ENCODE measurements at places on chromosomes 11 and 22.

GRCh38 chr11:15690320-15690719 is 575.6 kb downstream of the INSC start:
- no peak for DNase-seq

GRCh38 chr11:125404157-125404810 is 91.8 kb downstream of the FEZ1 start:
- no peak for DNase-seq

- no peak for DNase-seq
These were observed 9.1 kb downstream of the LTBP3 start for GRCh38 chr11:65549096-65549495.

DNA sequence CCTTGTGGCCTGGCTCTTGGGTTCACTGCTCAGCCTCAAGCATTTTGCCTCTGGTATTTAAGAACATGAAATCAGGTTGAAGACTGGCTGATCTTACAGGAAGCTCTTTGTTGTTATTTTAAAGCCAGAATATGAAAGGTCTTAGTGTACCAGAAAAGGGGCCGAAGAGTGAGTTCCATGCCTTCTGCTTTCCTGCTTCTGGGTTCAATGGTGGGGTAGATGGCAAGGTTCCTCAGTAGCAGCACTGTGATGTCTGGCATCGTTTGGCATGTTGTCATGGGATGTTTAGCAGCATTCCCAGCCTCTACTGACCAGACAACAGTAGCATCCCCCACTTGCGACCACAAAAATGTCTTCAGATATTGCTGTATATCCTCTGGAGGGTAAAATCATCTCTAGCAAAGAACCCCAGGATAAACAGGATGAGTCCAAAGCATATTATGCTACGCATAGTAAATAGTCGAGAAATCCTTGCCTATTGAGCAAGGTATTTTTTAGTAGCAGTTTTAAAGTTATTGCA is 2.4 kb downstream of the VPS26B start:
- DNase-seq: no peak

DNA sequence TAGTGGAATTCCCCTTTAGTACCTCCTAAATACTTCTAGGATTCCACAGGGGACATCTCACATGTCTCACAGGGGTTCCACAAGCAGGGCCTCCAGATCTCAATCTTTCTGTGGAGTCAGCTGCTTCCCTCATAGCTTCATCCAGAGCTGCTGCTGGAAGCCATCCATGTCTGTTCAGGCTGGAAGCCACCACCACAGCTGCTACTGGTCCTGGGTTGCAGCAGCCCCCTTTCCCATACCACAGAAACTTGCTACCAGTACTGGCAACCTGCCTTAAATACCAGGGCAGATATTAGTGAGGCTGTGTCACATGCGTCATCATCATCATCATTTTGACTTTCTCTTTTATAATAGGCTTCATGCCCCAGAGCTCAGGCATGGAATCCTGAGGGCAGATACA is 242.7 kb upstream of the NCAM1 start:
- no peak for DNase-seq

GRCh38 chr11:70862093-70862492 is 390.3 kb downstream of the SHANK2 start:
- DNase-seq: no peak

GRCh38 chr22:36948273-36949225 is 35.1 kb downstream of the CSF2RB start:
- no peak for DNase-seq

GRCh38 chr11:20099527-20099926 is 60.7 kb downstream of the DBX1 start:
- no peak for DNase-seq

GRCh38 chr11:134569195-134569594 is 157.2 kb upstream of the B3GAT1 start:
- no peak for DNase-seq

DNA sequence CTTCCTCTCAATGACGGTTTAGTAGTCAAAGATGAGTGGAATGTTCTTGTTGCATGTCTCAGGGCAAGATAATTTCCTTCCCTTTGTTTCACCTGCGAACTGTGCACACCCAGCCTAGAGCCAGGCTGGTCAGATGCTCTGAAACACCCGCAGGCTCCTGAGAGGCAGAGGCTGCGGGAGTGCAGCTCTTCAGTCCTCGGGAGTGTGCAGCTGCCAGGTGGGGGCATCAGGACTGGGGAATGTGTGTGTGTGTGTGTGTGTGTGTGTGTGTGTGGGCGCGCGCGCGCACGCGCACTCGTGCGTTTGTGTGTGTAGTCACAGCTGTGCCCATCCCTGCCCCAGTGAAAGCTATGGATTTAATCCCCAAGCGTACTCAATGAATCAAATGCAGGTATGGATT is 136.2 kb upstream of the NTM start:
- no peak for DNase-seq

- DNase-seq: no peak
These were observed 30.4 kb downstream of the OPCML start for GRCh38 chr11:133501643-133502539.

DNA sequence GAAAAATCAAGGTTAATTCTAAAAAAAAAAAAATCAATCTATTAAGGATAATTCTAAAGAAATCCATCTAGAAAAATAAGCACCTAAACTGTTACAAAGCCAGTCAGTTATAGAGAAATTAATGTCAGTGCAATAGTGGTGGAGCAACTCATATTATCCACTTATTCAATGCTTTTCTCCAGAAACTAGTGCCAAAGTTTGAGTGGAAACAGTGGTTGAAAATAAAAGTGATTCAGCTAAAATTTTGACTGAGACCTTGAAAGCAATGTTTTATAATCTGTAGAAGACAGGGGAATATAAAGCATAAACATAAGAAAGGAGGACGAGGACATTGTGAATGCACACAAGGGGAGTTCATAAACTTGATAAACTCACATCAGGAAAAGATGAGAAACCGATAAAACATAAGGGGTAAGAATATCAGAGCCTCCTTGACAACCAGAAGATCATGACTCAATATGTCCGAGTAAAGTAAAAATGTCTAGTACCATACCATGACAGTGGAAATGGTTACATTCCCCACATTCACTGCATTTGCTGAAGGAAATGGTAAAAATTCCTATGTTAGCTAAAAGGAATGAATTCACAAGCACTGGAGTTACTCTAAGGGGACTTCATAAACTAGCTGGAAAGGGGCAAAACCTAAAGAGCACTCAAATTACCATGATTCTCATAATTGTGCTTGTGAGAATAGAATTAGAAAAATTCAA is 58.7 kb upstream of the SLC5A12 start:
- DNase-seq: no peak

- no peak for DNase-seq
These were observed 99.6 kb downstream of the FAM168A start for GRCh38 chr11:73498343-73498742.

DNA sequence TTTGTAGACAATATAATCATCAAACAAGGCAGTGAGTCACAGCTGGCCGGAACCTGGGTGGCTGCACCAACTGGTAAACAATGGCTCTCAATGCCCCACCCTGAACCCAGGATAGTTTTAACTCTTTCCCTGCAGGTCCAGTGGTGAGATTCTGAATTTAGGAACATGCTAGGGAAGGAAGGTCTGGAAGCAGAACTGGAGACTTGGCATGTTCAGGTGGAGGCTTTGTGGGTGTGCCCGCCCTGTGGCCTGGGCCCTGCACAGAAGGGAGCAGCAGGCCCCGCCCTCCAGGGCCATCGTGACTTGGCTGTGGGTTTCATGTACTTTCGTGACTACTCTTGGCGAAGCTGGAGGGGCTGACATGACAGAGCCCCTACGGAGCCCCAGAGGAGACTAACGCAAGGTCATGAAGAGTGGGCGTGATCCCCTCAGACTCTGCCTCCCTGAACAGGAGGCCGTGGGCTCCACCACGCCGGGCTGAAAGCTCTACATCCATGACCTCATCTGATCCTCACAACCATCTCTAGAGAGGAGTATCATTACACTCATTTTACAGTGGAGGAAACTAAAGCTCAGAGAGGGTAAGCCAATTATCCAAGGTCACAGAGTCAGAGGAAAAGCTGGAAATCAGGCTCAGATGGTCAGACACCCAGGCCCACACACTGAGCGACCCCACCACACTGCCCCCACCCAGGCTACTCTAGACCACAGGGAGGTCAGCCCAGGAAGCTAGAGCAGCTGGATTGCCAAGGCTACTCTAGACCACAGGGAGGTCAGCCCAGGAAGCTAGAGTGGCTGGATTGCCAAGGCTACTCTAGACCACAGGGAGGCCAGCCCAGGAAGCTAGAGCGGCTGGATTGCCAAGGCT is 27.3 kb downstream of the MAFF start:
- no peak for DNase-seq

- DNase-seq: no peak
These were observed 32.9 kb upstream of the CD5 start for GRCh38 chr11:61069427-61069826.

- DNase-seq: no peak
These were observed 121.1 kb downstream of the PAX6 start for GRCh38 chr11:31690041-31690440.

GRCh38 chr22:37491559-37492427 is 5.6 kb upstream of the MFNG start:
- no peak for DNase-seq

- DNase-seq: no peak
These were observed 10.1 kb downstream of the SYT12 start for GRCh38 chr11:67032830-67033551.

DNA sequence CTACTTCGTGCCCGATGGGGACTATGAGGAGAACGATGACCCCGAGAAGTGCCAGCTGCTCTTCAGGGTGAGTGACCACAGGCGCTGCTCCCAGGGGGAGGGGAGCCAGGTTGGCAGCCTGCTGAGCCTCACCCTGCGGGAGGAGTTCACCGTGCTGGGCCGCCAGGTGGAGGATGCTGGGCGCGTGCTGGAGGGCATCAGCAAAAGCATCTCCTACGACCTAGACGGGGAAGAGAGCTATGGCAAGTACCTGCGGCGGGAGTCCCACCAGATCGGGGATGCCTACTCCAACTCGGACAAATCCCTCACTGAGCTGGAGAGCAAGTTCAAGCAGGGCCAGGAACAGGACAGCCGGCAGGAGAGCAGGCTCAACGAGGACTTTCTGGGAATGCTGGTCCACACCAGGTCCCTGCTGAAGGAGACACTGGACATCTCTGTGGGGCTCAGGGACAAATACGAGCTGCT is 751 bp downstream of the FIBIN start:
- DNase-seq: no peak

DNA sequence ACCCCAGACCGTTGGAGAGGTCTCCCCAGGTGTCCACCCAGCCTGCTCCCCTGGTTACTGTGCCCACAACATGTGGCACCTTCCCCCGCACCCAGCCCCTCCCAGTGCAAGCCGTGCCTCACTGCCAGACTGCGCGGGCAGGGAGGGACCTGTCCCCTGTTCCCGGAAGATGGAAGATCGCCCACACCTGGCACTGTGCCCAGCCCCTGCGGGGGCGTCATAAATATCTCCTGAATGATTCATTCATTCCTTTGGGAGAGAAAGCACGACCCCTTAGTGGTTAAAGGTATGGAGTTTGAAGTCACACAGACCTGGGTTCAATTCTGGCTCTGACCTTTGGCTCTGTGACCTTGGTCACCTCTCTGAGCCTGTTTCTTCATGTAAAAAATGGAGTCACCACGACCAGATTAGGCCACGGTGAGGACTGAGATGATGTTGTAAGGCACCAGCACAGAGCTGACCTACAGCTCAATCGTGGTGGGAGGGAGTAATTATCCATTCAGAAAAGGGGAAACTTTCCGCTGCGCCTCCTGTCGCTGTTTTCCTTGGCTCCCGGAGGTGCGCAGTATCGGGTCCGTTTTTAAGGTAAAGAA is 497 bp upstream of the SYT12 start:
- DNase-seq: no peak

GRCh38 chr22:23113067-23113846 is 28.5 kb downstream of the RSPH14 start:
- no peak for DNase-seq

DNA sequence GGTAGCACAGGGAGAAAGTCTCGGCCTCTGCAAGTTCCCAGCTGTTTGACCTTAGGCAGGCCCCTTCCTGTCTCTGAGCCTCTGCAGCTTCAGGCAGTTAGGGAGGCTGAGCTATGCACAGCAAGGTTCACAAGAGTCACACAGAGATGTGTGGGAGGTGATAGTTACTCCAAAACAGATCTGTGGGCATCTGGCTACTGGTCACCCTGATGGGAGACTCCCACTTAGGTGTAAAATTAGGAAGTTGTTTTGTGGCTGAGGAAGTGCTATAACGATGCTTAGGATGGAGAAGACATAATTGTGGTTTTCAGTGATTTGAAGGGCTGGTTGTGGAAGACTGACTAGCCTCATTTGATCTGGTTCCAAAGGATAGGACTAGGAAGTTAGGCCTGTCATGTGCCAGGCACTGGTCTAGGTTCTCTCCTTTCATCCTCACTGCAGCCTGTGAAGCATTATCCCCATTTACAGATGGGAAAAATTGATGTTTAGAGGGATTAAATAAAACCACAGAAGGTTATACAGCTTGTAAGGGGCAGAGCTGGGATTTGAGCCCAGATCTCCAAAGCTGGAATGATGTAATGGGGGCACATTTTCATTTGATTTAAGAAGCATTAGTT is 13.5 kb downstream of the ACO2 start:
- DNase-seq: no peak

DNA sequence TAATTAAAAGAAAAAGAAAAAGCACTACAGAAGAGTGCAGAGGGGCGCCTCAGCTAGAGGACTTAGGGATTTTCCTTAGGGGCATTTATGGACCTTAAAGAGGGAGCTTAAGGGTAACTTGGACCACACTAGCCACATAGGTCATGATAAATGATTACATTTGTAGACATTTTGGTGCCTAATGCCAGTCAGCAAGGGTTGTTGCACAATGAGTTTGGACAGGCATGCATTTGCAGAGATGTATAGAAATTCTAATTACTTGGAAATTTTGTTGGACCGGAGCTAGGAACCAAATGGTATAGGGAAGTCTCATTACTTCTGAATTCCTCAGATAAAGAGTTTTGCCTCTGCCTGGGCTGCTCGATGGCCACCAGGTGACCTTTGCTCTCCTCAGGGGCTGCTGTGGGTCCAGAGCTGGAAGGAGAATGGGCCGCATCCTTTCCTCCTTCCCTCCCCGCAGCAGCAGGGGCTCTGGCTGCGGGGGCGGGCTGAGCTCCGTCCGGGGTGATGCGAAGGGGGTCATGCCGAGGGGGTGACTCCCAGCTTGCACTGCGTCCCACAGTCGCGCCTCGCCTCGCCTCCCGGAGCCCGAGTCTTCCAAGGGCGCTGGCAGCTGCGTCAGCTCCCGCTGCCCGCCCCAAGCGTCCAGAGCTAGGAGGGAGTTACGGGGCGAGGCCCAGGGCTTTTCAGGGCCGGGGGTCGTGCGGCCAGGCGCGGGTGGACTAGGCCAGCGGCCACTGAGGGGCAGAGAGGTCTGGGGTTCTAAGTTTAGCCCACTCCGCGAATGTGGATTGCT is 20.3 kb upstream of the MALAT1 start:
- DNase-seq: no peak

DNA sequence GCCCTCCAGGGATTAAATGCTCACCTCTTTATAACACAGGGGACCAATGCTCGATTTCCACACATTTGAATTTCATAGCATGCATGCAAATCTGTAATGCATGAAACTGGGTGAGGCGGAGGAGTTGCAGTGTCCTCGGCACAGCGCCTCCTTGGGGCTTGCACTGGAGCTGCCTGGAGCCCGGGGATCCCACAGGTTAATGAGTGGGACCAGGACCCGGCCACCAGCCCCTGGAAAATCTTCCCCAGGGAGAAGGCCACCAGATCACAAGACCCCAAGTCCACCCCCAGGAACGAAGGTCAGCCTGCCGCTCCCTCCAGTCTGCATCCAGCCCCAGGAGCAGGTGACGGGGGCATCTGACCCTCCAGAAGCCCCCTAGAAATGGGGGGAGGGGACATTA is 119.1 kb downstream of the MN1 start:
- DNase-seq: no peak

Data from stimulated activated CD8-positive, alpha-beta memory T cell treated with anti-CD3 and anti-CD28 coated beads, Interleukin-15, amount 100 ng/mL, for 48 hours (primary cell).